ENCODE measurements at places on chromosomes 7 and 10.

DNA sequence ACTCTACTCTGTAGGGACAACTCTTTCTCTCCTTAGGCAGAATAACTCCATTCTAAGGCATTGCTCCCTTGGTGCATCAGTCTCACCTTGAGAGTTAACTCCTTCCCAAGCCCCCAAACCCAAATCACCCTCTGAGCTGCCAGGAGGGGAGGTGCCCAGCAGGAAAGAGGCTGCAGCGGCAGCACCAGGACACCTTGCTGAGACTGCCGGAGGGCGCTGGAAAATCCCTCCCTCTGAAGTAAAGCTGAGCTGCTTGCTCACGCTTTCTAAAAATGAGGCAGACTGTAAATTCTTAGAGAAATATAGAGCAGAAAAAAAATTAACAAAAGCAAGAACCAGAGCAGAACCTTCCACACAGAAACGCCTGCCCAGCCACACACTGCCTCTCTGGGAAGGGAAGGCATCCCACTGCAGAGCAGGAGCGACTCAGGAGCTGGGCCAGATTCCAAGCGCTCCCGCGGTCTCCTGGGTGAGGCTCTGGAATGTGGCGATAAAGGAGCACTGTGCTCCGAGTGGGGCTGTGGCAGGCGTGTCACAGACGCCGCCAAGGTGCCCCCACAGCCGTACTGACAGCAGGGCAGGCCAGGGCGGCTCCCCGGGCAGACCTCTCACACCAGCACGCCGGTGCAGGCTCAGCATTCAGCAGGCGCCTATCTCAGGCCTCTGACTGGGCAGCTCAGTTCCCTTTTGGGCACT lies 202.1 kb downstream of the TNS3 start:
- no peak for DNase-seq

GRCh38 chr10:23525406-23525805 lies 86.5 kb downstream of the OTUD1 start:
- DNase-seq = no peak

GRCh38 chr10:60473557-60473956 lies 83.9 kb upstream of the ANK3 start:
- DNase-seq = no peak

DNA sequence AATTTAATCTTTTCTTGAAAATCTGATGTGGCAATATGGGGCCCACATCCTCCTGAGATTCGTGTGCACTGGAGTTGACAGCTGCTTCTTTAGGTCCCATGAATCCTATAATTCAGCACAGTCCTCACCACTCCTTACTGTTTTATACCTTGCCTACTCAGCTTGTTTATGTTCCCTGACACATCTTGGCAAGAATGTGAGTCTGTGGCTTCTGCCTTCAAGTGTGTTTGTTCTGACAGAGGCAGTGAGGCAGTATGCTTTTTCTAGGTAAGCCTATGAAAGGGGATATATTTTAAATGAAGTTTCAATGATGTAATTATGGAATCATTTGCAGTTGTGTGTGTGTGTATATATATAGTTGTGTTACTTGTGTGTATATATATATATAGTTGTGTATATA lies 106.4 kb downstream of the AMPH start:
- no peak for DNase-seq

DNA sequence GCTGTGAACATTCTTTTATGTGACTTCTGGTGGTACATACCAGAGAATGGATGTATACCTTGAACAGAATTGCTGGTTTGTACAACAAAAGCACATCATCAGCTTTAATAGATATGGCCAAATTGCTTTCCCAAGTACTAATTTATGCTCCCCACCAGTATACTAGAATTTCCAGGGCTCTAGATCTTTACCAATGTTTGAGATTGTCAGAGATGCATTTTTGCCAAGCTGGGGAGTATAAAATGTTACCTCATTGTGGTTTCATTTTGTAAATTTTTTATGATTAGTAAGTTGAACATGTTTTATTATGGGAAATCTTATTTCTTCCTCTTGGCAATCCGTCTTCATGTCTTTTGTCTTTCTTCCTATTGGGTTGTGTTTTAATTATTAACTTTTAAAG lies 179.9 kb upstream of the TMEM106B start:
- DNase-seq = no peak

GRCh38 chr10:68732651-68733050 lies 11.6 kb downstream of the CCAR1 start:
- no peak for DNase-seq

DNA sequence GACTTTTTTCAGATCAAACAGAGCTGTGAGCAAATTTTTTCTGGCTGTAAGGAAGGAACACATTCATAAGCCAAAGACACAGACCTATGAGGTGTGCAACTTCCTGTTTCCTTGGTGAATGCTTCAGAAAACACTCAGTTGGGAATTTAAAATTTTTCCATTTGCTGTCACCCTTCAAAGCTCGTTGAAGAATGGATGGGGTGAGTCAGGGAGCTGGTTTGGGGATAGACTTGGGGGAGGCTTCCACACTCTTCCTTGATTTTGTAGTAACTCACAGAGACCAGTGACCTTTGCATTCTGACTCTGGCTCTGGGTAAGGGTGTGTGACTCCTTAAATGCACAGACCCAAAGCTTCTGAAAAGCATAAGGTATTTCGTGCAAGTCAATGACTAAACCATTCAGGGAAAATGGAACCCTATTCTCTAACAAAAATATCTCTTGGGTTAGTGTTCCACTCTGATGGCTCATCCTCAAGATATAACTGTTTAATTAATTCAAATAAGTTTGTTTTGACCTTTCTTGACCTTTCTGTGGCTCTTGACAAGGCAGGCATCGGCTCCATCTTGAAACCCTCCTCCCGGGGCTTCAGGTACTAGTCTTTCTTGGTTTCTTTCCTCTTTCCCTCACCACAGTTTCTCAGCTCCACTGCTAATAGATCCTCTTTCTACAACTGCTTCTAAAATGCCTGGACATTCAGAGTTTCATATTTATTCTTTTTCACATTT lies 227.8 kb upstream of the INHBA start:
- no peak for DNase-seq

DNA sequence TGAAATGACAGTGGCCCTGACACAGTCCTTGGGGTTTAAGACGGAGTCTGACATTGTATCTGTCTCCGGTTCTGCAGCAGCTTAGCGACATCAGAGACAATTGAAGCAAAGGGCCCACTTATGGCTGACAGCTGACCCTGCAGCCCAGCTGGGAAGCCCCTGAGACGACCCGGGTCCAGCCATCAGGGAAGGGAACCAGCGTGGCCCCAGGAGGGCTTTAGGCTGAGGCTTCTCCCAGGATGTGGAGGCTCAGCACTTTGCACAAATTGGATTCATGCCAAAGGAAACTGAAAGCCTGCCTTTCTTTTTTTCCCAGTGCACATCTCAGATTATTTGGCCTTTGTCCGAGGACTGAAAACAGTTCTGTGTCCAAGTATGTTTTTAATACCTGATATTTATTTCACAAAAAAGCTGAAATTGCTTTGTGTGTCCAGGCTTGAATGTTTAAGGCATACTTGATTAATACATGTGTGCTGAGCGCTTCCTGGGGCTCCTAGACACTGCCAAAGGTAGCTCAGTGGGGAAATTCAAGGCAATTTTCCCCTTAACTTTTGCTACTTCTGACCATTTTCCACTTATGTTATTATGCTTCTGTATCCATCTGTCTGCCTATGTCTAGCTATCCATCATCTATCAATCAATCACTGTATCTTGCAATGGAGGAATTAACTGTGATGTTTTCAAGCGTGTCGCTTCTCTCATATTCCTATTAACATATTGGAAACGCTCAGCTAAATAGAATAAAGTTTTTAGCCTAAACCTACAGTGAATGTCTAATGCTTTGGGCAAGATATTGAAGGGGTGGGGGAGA lies 34.8 kb downstream of the KLF6 start:
- no peak for DNase-seq

DNA sequence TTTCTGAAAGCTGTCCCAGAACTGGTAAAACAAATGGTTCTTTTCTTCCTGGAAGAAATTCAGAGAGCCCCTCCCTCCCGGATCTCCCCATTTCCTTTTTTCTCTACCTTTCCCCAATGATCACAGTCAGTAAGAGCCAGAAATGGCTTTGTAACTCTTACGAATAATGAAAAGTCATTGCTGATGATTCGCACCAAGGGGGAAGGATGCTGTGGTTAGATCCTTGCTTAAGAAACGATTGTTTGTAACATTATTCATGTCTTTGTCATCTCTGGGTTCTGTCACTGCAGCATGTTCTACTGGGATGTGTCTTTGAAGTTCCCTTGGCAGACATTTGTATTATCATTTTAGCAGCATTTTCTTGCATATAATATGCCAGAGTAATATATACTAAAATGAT lies 138.9 kb downstream of the CACNB2 start:
- DNase-seq = no peak

DNA sequence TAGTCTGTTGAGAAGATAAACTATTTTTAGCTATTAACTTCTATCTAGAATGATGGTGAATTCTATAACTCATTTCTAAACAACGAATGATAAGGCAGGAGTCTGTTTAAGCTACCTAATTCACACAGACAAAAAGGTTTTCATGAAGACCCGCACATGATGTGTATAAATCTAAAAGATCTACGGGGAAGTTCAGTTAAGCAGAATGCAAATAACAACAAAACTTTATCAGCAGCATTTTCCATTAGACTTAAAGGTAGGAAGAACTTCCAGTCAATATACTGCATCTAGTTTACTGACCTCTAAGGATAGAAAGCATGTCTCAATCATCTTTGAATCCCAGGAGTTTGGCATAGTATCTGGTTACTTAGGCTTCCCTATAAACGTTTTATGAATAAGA lies 62.6 kb downstream of the CDK6 start:
- no peak for DNase-seq

DNA sequence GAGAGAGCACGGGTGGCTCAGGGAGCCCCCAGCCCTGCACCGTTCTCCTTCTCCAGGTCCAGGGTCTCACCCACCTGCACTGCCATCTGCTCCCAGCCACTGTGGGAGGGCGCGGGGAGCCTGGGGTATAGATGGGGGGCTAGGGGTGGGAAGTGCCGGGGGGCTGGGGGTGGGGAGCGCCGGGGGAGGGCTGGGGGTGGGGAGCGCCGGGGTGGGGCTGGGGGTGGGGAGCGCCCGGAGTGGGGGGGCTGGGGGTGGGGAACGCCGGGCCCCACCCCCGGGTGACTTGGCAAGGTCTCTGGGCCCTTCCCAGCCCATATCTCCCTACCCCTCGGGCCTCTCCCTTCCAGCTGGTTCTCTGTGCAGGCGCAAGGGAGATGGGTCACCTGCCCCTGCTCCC lies at the start of gene GRIFIN:
Gene GRIFIN (minus strand): TSS at position 101 of the 400 bp plus-strand sequence. CDS start 15 bp downstream, at position 86.
- DNase-seq = no peak

- no peak for DNase-seq
Observed at GRCh38 chr10:97178074-97178473, 7.7 kb downstream of the SLIT1 start.

- DNase-seq = no peak
Observed at GRCh38 chr7:37690206-37690605, 6.6 kb downstream of the GPR141 start.

Data from stimulated activated CD8-positive, alpha-beta memory T cell treated with anti-CD3 and anti-CD28 coated beads, Interleukin-2, amount 100 ng/mL, for 1 hour (primary cell).